ENCODE measurements at places on chromosomes 2 and 18. TPM values are rescaled to one million over a fixed set of nuclear protein-coding genes. Genes with fewer than 3 reads are reported as not detected.

Gene ZNF514
- 6.9 TPM for total RNA-seq

Gene IRS1
- total RNA-seq: 17.3 TPM

Gene SERPINB11
- not detected for total RNA-seq

Gene AFF3
- total RNA-seq: 0.32 TPM

Gene MYL1
- not detected for total RNA-seq

Gene ANKRD30BL
- not detected for total RNA-seq

Gene NEU2
- total RNA-seq: not detected
